GOT3 (cell line): ENCODE measurements at places on chromosomes 16 and 17.

DNA sequence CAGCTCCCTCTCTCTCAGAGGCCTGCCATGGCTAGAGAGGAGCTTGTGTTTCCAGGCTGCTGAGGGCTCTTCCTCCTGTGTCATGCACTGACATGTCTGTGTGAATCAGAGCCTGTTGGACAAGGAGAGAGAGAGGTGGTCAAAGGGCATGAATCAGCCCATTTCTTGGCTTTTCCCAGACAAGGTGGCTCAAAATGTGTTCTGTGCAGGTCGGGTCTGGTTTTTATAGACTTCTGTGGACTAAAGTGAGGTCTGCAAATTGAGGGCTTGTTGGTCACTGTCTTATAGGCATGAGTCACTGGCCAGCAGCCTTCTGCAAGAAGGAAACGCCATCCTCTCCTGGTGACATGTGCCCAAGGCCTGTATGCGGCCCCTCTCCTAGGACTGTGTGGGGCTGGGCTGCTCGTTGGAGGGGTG lies 97.9 kb downstream of the FOXL1 start:
- DNase-seq, result no peak

GRCh38 chr17:77475016-77475976 lies 334.5 kb downstream of the SEC14L1 start:
- no peak for DNase-seq

- no peak for DNase-seq
Measured at GRCh38 chr17:45907750-45908395, 13.5 kb downstream of the MAPT start.

DNA sequence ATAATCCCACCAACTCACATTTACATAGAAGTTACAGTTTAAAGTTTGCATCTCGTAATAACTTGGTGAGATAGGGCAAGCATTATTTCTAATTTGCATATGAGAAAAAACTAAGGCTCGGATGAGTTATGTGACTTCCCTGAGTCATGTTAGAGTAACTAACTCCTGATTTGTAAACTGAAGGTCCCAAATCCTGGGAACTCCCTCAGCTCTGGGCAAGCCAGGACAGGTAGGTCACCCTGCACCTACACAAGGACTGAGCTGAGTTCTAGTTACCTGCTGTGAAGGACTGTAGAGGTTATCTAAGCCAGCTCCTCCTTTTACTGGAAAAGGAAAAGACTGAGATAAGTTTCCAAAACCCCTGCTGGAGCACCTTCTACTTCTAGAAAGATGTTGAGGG lies 92.1 kb upstream of the HLF start:
- no peak for DNase-seq

DNA sequence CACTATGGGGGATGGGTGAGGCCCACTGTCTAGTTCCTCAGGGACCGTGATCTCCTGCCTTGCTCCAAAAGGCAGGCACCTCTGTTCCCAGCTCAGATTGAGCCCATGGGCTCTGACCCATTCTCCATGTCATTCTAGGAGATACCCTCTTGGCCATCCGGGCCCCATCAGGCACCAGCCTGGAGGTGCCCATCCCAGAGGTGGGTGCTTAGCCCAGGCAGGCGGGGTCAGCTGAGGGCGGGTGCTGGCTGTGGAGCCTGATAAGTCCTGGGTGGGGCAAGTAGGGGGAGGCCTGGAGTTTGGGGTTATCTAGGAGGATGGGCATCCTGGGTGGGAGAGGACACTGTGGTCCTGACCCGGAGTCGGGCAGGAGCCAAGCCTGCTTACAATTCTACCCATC lies 2.3 kb downstream of the E2F4 start:
- DNase-seq, result no peak

GRCh38 chr17:52419229-52419641 lies 260.7 kb upstream of the CA10 start:
- no peak for DNase-seq

DNA sequence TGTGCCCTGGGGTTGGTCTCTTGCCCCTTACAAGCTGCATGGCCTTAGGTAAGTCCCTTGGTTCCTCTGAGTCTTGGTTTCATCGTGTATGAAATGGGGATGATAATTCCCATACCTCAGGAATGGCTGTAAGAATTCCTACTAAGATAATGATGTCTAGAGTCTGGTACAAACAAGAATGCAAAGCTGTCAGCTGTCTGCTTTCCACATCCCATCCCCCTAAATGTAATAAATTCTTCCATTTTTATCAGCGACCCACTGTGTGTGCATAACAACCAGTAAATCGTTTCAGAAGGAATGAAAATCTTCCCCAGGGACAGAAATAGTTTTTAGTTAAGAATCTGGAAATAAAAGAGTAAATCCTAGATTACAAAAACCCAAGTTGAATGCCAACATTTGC lies 95.4 kb downstream of the CPPED1 start:
- DNase-seq, result no peak

GRCh38 chr17:15290605-15291004 lies 25.5 kb upstream of the PMP22 start:
- DNase-seq, result no peak

GRCh38 chr16:56817056-56817455 lies 48.0 kb upstream of the SLC12A3 start:
- no peak for DNase-seq

DNA sequence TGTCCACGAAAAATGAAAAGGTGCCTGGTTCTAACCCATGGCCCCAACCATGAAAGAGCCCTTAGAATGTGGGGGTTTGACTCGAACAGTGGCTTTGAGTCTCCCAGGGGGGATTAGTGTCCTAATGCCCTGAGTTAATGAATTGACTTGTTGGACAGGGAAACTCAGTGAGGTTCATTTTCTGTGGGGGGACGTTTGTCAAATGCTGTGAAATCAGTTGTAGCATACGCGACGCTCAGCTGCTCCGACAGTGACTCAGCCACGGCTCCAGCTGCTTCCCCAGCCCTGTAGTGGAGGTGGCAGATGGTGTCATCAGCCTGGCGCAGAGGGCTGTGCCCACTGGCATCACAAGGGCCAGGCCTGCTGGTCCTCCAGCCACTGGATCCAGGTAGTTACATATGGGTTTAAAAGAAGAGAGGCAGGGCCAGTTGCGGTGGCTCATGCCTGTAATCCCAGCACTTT lies 3.9 kb upstream of the TMEM235 start:
- no peak for DNase-seq

DNA sequence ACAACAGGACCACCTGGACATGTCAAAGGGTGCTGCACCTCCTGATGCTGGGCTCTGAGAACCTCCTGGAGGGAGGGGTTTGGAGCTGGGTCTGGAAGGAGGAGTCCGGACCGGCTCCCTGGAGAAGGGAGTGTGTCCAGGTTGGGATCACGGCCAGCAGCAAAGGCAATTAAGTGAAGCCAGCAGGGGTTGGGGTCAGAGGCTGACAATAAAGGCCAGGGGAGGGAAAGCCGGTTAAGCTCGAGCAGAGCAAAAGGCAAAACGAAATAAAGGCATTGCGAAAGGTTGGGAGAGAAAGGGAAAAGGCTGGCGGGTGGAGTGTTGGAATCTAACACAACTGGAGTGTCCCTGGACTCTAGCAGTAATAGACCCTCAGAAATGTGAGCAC lies 992 bp upstream of the CACNG4 start:
- DNase-seq, result no peak

DNA sequence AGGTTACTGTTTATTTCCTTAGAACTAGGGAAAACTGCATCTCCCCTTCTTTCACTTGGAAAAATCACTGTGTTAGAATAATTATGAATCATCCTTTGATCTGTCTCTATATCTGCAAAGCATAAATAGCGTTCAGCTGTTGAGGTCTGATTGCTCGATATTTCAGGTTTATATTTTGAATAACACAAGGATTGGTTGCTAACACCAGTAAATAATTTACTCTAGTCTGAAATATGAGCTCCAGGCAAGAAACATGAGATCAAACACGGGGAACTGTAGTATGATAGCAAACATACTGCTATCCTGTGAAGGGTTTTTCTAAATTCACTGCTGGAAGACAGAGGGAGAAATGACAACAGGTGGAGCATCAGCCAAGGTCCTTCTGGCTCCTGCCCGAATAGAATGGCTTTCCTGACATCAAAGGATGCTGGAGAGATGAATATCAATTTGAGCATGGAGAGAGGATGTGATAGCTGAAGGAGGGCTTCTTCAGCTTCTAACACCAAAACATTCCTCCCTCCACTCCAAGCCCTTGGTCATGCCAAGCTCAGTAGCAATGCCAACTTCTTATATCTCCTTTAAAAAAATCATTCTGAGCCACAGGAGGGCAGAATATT lies 450.3 kb downstream of the SHISA9 start:
- DNase-seq, result no peak

DNA sequence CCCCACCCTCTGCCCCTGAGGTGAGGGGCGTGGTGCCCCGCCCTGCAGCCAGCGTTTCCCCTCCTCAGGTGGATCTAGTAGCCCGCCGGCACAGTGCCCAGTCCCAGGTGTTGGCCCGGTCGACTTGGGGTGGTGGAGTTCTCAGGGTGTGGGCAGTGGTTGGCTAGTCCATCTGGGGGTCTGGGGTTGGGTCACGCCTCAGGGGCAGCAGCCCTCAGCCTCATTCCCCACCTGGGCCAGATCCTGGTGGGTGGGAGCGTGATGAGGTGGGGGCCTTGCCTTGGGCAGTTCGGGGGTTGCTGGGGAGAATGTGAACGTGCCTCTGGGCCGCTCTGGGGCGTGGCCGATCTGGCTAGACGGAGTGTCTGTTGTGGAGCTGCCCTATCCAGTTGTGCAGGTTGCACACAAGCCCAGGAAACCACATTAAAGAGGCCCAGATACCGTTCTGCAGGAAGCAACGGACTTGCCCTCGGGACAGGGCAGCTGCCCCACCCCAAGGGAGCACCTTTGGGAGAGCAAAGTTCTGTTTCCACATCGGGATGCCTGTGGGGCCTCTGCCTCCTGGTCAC lies 32.0 kb downstream of the GSE1 start:
- DNase-seq, result no peak

DNA sequence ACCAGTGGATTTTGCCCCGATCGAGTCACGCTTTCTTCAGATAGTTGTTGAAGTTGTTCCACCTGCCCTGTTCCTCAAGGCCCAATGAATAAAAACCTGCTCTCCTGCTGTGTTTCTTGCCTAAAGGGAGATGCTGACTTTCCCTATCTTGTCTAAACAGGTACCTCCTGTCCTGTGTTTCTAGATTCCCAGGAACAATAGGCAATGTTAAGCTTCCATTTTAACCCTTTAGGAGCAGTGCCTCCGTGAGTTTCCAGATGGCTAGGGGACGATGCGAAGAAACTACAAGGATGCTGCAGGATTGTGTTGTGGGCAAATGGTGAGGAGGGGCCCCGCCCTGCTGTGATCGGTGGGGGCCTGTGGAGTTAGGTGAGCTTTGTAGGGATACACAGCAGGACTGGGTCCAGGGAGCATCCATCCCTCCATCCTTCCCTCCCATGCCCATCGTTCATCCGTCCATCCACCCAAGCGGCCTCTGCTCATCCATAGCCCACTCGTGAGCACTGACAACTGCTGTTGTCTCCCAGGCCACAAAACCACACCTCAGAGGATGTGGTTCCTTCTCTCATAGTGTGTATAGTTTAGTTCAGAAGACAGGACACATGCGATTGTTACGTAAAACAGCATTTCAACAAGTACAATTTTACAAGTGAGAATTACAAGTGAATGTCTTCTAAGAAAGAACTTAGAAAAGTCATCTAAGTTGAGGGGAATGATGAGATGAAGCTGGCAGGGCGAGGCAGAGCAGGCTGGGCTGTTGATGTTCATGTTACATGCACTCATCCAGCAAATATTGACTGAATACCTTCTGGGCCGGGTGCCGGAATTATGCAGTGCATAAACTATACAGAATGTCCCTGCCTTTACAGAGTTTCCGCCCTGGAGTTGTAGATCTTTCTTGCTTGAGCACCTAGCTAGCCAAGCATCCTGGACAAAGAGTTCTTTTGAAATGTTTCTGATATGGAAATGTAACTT lies 5.2 kb downstream of the ARSG start:
- DNase-seq, result no peak

DNA sequence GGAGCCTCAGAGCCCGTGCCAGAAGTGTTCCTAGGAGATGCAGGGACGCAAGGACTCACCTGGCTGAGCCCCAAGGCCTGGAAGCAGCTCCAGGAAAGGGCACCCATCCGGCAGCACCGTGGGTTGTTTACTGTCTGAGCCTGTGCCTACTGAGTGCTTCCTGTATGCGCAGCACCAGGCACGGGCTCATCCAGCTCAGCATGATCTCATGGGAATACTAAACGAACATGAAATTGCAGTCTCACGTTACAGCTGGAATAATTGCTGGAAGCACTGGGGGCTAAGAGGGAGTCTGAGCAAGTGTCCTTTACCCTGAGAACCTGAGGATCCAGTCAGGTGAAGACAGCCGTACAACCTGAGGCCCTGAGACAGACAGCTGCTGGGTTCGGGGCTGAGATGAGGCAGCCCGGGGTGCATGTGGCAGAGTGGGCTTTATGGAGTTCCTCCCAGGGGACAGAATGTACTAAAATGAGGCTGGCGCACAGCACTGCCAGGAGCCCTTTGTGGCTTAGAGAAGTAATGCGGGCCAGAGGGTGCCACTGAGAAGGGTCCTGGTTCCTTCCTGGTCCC lies 5.4 kb downstream of the CTRL start:
- no peak for DNase-seq
